ENCODE measurements at places on chromosomes 12 and 14.

GRCh38 chr14:96405677-96406076 lies 13.7 kb downstream of the AK7 start:
- no peak for DNase-seq

GRCh38 chr14:105123981-105124765 lies 44.4 kb downstream of the JAG2 start:
- DNase-seq, result no peak

DNA sequence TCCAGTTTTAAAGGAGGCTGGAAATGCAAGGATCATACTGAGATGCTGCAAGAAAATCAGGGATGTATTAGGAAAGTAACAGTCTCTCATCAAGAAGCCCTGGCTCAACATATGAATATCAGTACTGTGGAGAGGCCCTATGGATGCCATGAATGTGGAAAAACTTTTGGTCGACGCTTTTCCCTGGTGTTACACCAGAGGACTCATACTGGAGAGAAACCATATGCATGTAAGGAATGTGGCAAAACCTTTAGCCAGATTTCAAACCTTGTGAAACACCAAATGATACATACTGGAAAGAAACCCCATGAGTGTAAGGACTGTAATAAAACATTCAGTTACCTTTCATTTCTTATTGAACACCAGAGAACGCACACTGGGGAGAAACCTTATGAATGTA lies 24.5 kb downstream of the ZNF891 start:
- DNase-seq, result no peak

GRCh38 chr14:90570461-90570860 lies 173.6 kb downstream of the CALM1 start:
- no peak for DNase-seq

Measured in activated CD8-positive, alpha-beta memory T cell treated with anti-CD3 and anti-CD28 coated beads for 4 hours (primary cell).